ENCODE measurements at places on chromosomes 6 and 20.

DNA sequence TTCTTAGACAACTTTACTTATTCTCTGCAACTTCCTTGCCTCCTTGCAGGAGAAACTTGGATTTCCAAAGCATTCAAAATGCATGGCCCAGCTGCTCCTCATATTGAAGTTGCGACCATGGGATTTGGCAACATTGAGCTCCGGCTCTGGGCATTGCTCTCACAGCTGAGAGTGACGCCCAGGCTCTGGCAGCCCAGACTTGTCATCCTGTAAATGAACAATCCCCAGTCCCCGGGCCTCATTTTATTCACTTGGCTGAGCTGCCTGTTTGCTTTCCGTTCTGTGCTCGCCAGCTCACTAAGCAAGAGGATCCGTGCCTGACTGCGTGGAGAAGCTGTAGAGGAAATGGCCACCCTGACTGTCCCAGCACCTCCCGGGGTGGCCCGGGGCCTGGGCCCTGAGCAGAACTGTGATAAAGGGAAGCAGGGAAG lies 119.5 kb upstream of the CD93 start:
- no peak for DNase-seq

GRCh38 chr6:40585651-40586269 lies 1.4 kb downstream of the LRFN2 start:
- no peak for DNase-seq

DNA sequence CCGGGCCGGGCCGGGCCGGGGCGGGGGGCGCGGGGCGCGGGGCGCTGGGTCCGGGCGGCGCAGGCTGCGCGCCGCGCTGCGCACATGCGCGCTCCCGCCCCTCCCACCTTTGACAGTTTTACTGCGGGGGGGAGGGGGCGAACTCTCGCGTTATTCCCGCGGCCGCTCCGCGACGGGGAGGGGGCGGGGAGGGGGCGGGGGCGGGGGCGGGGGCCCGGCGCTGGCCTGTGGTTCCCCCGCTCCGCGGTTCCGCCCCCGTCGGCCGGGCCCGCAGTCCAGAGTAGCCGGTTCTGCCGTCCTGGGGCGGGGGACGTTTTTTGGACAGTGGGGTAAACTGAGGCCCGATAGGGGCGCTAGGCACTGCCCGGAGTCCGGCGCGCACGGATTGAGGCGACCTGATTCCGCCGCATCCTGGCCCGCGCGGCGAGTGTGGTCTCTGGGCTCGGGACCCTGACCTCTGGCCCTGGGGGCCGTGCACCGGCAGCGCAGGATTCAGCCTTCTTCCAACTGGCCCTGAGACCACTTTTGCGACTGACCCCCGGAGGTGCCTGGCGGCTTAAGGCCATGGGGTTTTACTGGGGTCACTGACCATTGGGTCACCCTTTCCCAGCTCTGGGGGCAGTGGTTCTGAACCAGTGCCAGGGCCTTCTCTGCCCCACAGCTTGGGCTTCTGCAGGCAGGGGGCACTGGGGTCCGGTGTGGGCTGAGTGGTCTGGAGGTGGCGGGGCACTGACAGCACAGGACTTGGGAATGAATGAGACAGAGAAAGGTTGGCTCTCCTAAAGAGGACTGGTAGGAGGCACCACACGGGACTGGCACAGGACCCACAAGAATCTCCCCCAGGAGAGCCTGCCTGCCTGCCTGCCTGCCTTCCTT lies at the start of gene ZNF512B:
TSS of gene ZNF512B (minus strand) at position 93 of the 876 bp plus-strand sequence. CDS start 1,980 bp downstream, outside the sequence.
- DNase-seq = peak; percentile 73

GRCh38 chr6:71489736-71490135 lies 201.1 kb downstream of the OGFRL1 start:
- DNase-seq = no peak

- DNase-seq = peak; percentile 34
These were observed 1.5 kb upstream of the SLC2A4RG start for GRCh38 chr20:63737945-63738686.

DNA sequence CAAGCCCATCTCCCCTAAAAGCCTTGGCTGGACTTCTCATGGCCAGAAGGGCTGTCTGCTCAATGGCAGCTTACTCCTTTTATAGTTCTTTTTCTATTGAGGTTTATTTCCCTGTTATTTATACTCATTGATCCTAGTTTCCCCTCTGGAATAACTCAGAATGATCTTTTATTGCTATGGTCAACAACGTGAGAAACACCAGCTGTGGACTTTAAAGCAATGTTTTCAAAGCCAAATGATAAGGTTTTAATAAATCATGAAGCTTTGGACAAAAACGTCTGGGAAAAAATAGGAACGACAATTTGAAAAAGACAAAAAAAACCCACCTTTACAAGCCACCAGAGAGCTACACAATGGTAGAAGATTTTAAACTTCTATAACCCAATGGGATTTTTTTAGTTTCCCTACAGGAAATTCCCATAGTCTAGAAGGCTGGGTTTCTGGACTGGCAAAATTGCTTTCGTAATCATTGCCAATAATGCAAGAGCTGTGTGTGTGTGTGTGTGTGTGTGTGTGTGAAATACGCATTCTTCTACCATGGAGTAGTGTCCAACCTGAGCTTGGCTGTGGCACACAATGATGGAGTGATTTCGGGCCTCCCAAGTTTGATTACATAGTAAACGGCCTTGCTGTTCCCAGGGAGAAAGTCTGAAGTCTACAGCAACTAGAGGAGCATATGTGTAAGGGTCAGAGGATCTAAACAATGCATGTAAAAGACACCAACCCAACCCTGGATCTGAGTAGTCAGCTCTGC lies 396.0 kb downstream of the SYNE1 start:
- no peak for DNase-seq

GRCh38 chr20:33099843-33100538 lies 20.5 kb downstream of the BPIFB4 start:
- no peak for DNase-seq

Measured in CD4-positive, alpha-beta T cell treated with Interferon alpha-2 for 1 hour (primary cell).